ENCODE measurements at places on chromosomes 13 and 19.

DNA sequence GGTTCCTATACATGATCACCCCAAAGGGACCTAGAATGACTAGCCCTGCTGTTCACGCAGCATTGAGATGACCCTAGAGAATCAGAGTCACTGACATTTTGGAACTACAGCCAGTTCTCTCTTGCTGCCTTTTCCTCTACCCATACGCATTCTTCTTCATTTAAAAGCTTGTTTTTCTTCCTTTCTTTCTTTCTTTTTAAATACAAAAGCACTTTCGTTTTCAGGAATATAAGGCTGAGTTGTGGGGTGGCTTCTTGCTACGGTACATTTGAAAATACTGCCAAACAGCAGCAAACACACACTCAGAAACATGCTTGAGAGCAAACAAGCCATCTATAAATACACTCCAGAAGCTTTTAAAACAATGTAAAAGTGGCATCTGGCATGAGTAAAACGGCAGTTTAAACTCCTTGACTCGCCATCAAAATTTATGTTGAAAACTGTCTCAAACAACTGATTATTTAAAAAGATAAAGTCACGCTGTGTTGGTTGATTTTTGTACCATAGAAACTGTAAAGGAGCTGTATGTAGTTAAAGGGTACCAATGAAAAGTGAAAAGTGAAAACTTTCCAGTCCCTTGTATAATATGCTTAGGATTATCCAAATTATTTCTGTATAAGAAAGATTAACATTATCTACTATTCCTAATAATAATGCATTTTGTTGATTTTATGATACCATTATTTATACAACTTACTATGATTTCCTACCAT is 95.6 kb downstream of the PCDH9 start:
- no peak for DNase-seq

- no peak for DNase-seq
Measured at GRCh38 chr19:55462722-55463121, 1.3 kb upstream of the ISOC2 start.

DNA sequence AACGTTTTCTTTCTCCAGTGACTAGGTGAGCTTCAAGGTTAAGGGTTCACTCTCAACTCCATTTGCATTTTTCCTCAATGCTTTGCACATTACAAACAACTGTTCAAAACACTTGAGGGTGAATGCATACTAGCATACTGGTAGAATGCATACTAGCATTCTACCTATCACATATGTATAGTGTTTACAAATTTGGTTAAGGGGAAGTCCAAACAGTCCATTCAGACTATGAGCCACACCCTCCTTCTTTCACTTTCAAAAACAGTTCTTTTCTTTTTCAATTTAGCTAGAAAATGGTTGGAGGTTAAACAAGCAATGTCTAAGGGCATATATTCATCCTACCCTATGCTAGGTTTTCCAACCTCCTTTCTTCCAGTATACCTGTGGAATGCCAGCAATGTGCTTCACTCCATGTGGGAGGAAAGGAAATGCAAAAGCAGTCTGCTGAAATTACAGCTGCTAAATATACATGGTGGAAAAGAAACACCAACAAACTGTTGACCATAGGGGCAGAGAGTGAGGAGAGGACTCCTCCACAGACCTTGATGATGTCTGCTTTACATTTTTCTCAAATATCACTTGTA is 102.6 kb downstream of the DOCK9 start:
- no peak for DNase-seq

GRCh38 chr19:10390652-10391286 is 10.4 kb upstream of the TYK2 start:
- no peak for DNase-seq

- DNase-seq, result no peak
Measured at GRCh38 chr19:55638864-55639359, 1.9 kb upstream of the ZNF580 start.
